ENCODE measurements at places on chromosomes 5 and 9.

DNA sequence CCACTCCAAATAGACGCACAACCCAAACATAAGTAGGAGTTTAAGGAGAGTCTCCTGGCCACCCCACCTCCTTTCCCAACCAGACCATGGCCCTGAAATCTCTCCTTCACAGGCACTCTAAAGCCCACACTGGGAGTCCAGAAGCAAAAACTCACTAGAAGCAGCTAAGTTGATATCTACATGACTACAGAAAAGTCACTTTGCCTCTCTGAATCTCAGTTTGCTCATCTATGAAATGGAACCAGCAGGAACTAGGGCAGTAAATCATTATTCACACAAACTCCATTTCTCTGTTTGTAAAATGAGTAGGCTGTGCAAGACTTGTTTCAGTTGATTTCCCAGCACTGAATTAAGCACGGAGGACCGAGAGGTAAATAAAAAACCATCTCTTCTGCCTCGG is 4.1 kb upstream of the WWC1 start:
- no peak for DNase-seq

- DNase-seq = no peak
Measured at GRCh38 chr9:32376285-32376684, 8.2 kb upstream of the ACO1 start.

DNA sequence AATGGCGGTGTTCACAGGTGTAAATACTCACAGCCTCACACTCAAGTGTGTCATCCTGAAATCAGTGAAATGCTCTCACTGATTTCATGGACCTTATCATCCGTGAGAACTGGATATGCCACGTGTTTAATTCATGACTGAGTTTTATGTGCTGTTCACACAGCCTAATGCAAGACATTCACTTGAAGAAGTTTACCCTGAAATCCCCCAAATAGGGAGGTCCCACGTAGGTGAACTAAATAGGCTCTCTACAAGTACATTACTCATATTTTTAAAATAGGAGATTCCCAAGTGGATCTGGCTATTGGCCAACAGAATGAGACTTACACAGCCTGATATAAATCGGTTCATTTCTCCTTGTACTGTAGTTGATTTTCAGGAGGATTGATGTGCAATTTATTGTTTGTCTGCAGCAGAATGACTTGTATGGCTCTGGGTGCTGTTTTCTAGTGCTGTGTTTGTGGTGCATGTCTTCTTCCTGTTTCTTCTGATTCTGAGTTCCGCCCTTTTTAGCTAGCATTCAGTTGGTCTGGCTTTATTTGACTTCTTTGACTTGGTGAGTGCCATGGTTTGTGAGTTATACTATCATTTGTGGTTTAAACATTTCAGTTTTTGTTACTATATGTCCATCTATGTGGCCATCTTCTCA is 25.1 kb downstream of the TRIO start:
- DNase-seq = no peak

DNA sequence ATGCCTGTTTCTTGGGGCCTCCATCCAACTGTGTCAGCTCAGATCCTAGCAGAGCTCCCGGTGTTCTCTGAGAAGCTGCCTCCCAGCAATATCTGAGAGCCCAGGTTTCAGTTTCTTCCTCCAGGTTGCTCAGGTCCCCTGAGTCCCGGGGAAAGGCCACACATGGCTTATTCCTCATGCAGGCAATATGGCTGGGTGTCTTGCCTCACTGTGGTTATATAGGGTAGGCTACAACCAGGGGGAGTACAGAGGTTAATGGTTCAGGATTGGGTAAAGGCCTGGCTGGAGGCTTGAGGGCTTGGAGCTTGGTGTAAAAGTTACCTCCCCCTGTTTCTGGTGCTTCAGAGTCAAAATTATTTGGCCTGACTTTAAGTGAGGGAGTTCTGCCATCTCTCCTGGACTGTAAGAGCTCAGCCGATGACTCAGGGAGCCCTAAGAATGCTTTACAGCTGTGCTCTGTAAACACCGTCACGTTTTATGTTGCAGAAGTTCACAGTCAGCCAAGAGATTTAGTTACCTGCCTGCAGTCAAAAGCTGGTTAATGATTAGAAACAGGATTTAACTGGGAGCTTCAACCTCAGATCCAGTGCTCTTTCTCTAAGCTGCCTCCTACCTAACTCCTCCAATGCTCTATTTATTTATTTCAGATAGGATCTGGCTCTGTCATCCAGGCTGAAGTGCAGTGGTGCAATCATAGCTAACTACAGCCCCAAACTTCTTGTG is 24.3 kb upstream of the UBAP2 start:
- no peak for DNase-seq

- DNase-seq = peak; percentile 33
Measured at GRCh38 chr9:105116052-105116868, 128.2 kb upstream of the SLC44A1 start.

Measured in brain (organoid and tissue), 16 donors.